Activated naive CD4-positive, alpha-beta T cell treated with Interleukin-2 at 50 U/mL for 16 hours (primary cell): ENCODE measurements at places on chromosomes 16 and 17.

- DNase-seq = peak; percentile 78
Observed at GRCh38 chr17:68346448-68346847, 55.2 kb downstream of the ARSG start.

DNA sequence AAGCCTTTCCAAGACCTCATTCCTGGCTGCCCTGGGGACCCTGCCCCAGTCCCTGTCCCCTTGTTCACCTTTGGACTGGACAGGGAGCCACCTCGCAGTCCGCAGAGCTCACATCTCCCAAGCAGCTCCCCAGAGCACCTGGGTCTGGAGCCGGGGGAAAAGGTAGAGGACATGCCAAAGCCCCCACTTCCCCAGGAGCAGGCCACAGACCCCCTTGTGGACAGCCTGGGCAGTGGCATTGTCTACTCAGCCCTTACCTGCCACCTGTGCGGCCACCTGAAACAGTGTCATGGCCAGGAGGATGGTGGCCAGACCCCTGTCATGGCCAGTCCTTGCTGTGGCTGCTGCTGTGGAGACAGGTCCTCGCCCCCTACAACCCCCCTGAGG, 38.7 kb upstream of the IL21R start:
- DNase-seq = no peak

- DNase-seq = no peak
Observed at GRCh38 chr16:85173981-85174751, 61.9 kb upstream of the CIBAR2 start.

GRCh38 chr17:71349908-71350600, 770.8 kb upstream of the SOX9 start:
- DNase-seq = no peak

- no peak for DNase-seq
Observed at GRCh38 chr17:35235289-35235688, 7.6 kb upstream of the SLFN5 start.

- no peak for DNase-seq
Observed at GRCh38 chr17:66527335-66527734, 224.9 kb downstream of the PRKCA start.

- DNase-seq = no peak
Observed at GRCh38 chr17:66169839-66170238, 22.1 kb downstream of the CEP112 start.

- DNase-seq = no peak
Observed at GRCh38 chr16:12833926-12834325, 30.2 kb upstream of the CPPED1 start.

- no peak for DNase-seq
Observed at GRCh38 chr16:53816211-53816836, 112.4 kb downstream of the FTO start.
